GM18507 (cell line): ENCODE measurements at places on chromosomes 7 and 10.

DNA sequence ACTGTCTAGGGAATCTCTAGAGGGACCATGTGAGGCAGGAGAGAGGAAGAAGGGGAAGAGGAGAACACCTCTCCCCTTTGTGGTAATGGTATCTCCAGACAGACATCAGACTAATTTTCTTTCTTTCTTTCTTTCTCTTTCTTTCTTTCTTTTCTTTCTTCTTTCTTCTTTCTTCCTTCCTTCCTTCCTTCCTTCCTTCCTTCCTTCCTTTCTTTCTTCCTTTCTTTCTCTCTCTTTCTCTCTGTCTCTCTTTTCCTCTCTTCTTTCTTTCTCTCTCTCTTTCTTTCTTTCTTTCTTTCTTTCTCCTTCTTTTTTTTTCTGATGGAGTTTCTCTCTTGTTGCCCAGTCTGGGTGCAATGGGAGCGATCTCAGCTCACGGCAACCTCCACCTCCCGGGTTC, 73.2 kb upstream of the PAX2 start:
- no peak for DNase-seq

DNA sequence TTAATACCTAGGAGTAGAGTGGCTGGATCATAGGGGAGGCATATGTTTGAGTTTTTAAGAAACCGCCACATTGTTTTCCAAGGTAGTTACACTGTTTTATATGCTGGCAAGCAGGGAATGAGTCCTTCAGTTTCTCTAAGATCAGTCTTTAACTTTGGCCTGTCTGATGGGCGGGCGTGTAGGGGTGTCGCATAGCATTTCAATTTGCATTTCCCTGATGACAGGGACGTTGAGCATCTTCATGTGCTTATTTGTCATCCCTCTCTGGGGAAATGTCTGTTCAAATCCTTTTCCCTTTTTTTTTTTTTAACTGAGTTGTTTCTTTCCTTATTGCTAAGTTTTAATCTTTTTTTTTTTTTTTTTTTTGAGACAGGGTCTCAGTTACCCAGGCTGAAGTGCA, 9.8 kb downstream of the MTG1 start:
- no peak for DNase-seq

- peak; percentile 51 for DNase-seq
These were observed 2.9 kb upstream of the MYOZ1 start for GRCh38 chr10:73644015-73644743.

- no peak for DNase-seq
These were observed 88.3 kb downstream of the CHN2 start for GRCh38 chr7:29282819-29283414.

- no peak for DNase-seq
These were observed 9.7 kb downstream of the CFAP46 start for GRCh38 chr10:132932461-132933307.

- no peak for DNase-seq
These were observed 65.6 kb downstream of the IGF2BP3 start for GRCh38 chr7:23404546-23405239.

GRCh38 chr7:69996121-69996520, 397.8 kb downstream of the AUTS2 start:
- DNase-seq, result no peak

- DNase-seq, result no peak
These were observed 12.9 kb upstream of the DENND2A start for GRCh38 chr7:140653319-140654108.

- DNase-seq, result no peak
These were observed 103.3 kb upstream of the CHST15 start for GRCh38 chr10:124196659-124197058.

- no peak for DNase-seq
These were observed 11.2 kb downstream of the FAM237B start for GRCh38 chr7:90309872-90310271.

GRCh38 chr7:149427096-149427680, 33.7 kb downstream of the ZNF777 start:
- DNase-seq, result no peak

DNA sequence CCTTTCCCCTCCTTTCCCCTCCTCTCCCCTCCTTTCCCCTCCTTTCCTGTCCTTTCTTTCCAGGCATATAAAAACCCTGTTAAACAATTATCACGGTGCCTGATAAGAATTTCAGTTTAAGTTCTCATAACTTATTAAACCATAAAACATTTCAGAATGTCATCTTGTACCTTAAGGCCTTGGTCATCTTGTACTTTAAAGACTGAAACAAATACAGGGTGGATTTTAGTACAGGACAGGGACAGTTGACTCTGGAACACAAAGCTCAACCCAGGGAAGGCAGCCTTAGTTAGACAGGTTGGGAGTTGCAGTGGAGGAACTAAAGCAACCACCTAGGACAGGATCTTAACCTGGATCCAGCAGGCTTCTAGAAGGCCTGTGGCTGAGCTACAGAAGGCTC, 1.2 kb downstream of the AGR3 start:
- no peak for DNase-seq

DNA sequence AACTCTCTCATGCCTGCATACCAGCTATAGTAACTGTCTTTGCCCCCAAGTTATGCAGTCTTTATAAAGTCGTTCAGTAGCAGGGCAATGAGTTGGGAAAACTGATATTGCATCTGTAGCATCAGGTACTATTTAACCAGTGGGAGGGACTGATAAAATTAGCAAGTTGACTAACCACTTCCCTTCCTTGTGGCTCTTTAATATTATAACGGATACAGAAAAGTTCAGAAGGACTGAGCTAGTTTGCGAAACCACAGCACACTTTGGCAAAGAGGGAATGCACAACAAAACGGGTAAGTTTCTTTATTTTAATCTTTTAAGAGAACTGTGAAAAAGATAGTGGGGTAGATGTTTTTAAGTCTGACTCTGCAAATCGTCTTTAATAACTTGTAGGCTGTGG, 205.3 kb upstream of the HDAC9 start:
- no peak for DNase-seq

DNA sequence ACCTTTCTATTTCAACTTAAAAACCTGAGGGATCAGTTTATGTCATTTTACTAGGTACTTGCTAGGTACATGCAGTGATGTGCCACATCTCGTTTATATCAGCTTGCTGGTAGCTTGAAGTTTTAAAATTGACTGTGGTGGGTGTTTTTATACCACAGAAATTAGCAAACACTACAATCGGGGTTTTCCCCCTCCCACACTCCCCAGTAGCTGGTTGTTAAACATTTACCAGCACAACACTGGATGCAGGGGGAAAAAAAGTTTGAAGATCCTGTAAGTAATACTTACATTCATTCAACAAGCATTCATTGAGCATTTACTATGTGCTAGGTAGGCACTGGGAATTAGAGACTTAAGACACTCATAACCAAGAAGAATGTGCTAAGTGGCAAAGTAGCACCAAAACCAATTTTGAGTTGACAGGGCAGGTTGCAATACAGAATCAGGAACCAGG, 32.6 kb downstream of the USP6NL start:
- peak; percentile 14 for DNase-seq

DNA sequence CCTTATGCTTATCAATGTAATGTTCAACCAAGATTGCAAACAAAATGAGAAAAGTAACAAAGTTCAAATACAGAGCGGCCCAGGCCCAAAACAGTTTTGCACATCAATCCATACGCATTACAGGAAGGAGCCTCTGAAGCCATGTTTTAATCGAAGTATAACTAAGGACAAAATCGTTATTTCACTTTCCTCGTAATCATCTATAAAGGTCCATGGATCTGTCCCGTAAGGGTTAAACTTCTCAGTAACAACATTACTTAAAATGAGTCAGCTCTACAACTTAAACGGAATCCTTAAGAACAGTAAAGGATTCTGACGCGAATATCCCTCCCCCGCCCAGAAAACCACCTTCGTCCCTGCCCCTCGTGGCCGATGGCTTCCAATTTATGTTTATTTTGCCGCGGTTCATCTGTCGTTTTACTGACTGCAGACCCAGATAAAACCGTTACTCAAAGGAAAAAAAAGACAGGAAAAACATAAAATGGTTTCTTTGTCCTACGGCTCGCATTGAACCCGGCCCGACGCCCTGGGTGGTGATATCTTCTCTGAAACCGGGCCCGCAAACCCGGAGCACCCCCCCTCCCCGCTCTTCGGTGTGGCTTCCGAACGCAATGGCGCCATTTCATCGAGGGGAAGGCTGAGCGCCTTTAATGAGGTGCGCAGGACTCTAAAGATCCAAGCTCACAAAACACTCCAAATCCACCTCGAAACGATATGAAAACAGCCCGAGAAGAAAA, 1.1 kb downstream of the HNRNPA2B1 start:
- no peak for DNase-seq

DNA sequence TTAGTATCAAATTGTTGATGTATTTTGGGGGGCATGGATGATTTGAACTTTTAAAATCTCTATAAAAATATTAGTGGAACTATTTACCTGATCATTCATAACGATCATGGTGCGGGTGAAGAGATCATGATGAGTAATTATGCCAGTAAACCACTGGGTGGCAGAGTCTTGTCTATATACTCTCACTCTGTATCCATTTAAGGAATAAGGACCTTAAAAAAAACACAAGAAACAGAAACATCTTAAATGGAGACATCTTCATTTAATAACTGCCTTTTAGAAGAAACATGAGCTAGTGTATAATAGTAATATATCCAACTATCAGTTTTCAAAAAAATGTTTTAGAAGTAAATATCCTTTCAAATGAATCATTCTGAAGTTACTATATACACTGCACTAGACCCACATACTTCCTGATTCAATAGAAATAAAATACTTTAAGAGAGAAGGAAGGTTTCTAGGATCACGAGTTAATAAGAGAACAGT, 84.0 kb downstream of the NRBF2 start:
- no peak for DNase-seq

GRCh38 chr10:6647811-6648526, 67.9 kb upstream of the PRKCQ start:
- DNase-seq, result peak; percentile 18

- DNase-seq, result no peak
These were observed 98.7 kb downstream of the RNF216 start for GRCh38 chr7:5682551-5683279.

- no peak for DNase-seq
These were observed 143.3 kb upstream of the PPP2R2D start for GRCh38 chr10:131757285-131758058.

DNA sequence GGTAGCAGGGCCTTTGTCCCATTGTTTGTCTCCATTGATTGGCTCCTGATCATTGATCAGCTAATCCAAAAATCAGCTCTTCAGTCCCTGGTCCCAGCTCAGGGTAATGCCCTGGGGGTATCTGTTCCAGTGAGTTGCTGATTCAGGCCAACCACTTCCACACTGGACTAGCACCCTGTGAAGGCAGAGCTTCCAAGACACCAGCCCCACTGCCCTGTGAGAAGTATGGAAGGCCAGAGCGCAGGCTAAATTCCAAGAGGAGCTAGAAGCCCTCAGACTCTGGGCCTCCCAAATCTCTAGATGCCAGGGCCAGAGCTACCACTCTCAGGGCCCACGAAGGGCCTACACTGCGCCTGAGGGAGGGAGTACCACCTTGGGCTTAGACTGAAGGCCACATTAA, 10.4 kb downstream of the TMEM72 start:
- no peak for DNase-seq

DNA sequence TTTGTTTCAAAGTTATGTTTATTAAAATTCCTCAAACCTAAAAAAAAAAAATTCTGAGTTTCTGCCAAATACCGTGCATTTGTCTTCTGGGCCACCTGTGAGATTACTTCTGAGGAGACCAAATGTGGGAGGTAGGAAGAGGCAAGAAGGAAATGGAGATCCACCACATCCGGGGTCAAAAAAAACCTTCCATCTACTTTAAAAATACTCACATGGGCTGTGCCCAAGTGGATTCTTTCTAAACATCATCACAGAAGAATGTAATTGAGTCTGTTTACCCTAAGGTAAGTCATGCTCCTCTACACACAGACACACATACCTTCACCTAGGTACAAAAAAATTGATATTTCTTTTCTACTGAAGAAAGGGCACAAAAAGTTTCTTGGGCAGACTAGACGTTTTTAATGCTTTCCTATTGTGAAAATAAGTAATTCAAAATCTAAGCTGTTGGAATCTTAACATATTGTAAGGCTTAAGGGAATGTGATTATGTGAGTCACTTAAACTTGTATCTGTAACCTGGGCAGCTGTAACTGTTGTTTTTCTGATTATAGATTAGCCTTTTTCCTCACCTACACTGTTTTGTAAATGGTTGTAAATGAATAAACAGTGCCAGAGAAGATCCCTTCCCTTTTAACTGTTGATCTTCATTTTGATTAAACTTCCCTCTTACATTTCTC, 19.1 kb upstream of the SPOCK2 start:
- no peak for DNase-seq

GRCh38 chr10:53395449-53395848, 622.9 kb upstream of the MBL2 start:
- no peak for DNase-seq

DNA sequence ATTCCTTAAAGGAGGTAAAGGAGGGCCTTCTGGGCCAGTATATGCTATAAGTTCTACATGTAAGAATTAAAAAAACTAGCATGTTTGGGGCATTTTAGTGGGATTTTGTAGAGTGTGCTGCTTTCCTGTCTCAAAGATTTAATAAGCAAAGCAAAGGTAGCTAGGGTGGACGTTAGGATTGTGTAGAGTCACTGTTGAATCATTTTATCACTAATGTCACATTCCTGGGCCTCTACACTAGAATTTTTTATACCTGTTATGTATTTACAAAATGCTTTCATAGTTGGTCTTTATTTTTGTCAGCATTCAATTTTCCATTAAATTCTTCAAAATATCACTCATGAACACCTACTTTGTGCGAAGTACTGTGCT, 139.4 kb upstream of the PHYHIPL start:
- DNase-seq, result no peak

GRCh38 chr7:23120106-23120505, 14.5 kb downstream of the KLHL7 start:
- no peak for DNase-seq

DNA sequence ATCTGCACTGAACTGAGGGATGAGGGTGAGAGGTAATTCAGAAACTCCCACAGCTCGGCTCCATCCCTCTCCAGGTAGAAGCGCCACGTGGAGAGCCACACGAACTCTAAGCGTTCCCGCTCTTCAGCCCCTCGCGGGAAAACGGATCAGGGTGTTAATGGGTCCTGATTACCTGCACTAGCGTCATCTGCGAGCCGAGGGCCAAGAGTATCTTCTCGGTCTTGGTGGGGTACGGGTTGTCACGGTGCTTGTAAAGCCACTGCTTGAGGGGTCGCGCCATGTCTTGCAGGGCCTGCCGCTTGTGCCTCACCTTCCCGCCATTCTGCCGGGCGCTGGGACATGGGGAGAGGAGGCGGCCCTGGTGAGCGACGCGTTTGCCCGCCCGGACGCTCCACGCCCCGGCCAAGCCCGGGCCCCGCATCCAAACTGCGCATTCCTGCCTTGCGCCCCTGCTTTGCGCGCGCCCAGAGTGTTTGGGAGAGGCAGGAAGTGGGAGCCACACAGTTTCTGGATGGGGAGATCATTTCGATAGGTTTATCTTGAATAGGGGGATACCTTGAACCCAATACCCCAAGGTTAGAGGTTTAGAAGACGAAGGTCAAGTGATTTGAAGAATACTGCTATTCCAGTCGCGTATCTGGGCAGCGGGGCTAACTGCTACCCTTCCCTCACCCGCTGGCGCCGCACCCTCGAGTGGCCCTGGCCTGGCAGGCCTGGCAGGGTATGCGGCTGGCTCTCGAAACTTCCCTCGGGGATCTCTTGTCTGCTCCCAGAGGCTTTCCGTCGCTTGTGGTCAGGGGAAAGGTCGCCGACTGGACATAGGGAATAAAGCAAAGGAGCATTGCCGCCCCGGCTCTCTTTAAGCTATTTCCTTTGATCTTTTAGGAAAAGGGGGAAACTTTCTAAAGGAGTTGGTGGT, 4.2 kb downstream of the MKX start:
- no peak for DNase-seq
